T-helper 22 cell (primary cell): ENCODE measurements at places on chromosomes 2 and 18.

- no peak for DNase-seq
Measured at GRCh38 chr2:182048621-182049020, 63.0 kb downstream of the PPP1R1C start.

GRCh38 chr2:25879133-25879730 is 945 bp upstream of the ASXL2 start:
- no peak for DNase-seq

DNA sequence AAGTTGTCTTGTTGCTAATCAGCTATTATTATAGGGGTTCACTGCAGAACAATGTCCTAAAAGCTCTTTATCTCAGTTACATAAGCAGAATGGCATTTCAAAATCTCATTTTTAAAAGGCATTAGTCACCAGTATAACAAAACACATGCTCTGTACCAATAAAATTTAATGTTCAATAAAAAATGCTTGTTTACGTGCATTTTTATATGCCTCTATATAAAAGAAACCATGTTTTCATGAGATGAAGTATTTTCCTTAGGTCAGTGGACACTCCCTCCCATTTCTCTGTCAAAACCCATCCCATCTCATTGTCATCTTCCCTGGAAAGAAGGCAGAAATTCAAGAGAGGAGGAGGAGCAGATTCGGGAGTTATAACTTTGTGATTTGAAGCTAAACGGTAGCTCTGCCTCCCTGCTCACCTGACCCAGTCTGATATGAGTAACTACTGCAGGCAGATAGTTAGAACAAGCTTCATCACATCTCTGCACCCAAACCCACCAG is 231.9 kb upstream of the SIX2 start:
- DNase-seq: no peak

DNA sequence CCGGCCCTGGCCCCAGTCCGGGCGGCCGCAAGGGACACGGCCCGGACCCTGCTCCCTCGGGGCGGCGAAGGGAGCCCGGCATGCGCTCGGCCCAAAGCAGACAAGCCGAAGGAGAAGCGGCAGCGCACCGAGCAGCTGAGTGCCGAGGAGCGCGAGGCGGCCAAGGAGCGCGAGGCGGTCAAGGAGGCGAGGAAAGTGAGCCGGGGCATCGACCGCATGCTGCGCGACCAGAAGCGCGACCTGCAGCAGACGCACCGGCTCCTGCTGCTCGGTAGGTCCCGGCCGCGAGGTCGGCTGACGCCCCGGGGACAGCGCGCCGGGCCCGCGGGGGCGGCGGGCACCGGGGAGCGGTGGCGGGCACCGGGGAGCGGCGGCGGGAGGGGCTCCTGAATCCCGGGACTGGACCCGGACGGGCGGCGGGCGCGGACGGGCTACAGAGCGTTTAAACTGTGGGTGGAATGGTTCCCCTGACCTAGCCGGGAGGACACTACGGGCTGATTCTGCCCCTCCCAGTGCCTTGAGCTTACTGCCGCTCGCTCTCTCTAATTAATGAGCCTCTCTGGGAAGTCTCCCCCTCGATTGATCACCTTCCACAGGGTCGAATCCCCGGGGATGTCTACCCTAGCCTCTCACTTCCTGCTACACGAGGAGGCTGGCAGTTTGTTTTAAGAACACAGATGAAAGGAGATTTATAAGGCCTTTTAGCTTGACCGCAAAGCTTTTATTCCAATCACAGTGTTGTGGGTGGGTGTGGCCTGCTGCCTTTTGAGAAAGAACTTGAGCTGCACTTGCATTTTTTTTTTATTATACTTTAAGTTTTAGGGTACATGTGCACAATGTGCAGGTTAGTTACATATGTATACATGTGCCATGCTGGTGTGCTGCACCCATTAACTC is 853 bp downstream of the GNAL start:
- DNase-seq: no peak

DNA sequence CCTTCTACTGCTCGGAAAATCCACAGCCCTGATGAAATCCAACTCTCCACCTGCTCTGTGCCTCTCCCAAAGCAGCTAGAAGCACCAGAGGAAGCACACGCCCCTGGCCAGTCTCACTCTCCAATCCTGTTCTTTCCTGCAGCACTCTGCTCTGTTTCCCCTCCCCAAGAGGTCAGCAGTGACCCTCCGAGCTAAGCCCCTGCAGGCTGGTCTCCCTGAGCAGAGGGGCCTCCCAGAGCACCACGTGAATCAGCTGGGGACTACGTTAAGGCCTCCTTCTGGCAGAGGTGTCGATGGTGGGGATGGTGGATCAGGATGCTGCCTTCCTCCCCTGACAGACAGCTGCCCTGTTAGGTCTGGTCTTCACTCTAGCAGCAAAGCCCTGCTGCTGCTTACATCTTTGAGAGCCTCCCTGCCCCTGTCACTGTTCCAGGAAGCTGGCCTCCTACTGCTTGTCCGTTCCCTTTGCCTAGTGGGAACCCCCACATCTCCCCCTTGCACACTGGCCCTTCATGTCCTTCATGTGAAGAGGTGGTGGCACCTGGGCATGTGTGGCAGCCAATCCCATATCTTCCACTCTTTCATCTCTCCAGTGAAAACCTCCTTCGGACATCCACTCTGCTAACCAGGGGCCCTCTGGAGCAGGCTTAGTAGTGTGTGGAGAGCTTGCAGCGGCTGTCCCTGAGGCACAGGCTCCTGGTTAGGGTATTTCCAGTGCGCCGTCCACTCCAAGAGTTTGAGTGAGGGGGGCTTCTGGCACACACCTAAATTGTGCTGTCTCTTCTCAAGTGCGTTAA is 307.5 kb upstream of the HS6ST1 start:
- no peak for DNase-seq

DNA sequence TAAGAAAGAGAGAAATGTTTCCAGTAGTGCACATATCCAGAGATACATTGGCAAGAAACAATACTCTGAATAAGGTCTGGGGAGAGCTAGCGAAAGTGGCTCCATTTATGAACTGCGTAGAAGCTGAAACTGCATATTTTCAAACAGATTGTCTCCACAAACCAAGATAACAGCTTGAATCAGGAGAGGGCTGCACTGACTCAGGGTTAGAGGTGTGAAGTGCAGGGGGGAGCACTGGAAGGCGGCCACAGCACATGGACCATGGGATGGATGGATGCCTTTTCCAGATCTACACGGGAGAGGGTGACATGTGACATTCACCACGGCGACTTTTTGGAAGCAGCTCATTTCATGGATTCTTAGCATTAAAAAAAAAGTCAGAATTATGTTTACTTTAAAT is 729.4 kb downstream of the RNF144A start:
- no peak for DNase-seq

DNA sequence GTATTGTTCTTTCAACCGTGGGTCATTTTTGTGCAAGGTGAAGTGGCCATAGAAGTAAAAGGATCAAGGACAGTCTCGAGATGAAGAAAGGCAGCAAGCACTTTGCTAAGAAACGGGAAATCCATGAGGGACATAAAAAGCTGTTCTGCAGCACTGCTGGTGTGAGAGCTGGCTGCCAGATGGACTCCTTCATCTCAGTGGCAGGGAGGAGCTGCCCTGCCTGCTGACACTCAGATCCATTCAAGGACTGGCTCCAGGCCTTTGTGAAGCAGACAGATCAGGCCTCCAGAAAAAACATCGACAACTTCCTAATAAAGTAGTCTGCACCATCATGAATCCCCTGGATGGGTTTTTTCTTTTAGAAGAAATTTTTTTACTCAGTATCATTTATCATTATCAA is 29.5 kb downstream of the RMC1 start:
- DNase-seq: no peak

DNA sequence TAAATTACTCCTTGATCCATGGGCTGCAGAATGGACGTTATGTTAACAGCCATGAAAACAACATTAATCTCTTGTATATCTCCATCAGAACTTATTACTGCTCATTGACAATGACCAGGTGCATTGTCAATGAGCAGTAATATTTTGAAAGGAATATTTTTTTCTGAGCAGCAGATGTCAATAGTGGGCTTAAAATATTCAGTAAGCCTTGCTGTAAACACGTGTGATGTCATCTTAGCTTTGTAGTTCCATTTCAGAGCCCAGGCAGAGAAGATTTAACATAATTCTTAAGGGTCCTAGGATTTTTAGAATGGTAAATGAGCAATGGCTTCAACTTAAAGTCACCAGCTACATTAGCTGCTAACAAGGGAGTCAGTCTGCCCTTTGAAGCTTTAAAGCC is 26.6 kb downstream of the CFAP210 start:
- no peak for DNase-seq

DNA sequence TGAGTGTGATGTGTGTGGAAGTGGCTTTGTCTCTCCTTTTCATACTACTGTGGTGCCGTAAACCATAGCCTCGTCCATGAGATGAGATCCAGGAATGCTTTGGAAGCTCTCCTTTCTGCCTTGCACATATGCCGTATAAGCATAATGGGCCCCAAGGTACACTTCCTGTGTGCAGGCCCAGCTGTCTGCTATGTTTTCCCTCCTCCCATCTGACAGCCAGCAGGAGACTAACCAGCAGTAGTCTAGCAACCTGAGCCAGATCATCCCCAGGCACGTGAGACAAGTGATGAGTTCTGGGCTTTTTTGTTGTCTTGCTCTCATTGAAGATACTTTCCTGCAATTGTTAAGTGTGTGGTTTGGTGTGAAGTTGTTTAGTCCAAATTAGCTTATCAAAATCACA is 555.5 kb upstream of the LRRTM4 start:
- DNase-seq: no peak

DNA sequence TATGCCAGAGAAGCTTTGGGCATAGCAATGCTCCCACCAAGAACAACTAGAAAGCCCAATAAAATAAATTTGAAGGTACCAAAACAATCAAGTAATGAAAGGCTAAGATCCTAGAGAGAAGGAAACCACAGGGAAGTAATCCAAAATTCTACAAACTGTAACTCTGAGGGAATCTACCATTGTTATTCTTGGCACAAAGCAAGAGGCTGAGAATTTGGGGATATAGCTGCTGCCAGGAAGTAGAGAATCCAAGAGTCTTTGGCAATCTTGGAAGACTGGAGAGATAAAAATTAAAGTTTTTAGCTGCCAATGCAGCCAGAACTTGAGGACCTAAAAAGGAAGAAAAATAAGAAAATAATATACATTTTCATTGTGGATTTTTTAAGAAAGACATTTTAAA is 68.5 kb downstream of the PIGN start:
- DNase-seq: no peak

- DNase-seq: no peak
Measured at GRCh38 chr2:104286841-104287240, 567.1 kb upstream of the POU3F3 start.

DNA sequence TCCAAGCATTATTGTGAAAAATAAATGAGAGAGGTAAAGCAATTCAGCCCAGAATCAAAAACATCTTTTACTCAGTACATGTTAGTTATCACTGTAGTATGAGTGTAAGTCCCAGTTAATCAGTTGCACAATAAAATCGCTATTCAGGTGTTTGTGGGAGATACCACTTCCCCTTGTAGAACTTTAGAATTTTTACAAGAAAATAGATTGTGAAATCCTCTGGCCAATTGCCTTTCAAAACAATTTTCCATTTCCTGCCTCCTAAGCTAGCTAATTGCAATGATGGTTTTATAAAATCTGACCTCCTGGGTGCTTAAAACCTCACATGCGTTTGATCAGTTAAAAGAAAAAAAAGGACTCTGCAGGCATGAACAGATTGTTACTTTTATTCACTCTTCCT is 332.5 kb downstream of the PID1 start:
- DNase-seq: no peak

DNA sequence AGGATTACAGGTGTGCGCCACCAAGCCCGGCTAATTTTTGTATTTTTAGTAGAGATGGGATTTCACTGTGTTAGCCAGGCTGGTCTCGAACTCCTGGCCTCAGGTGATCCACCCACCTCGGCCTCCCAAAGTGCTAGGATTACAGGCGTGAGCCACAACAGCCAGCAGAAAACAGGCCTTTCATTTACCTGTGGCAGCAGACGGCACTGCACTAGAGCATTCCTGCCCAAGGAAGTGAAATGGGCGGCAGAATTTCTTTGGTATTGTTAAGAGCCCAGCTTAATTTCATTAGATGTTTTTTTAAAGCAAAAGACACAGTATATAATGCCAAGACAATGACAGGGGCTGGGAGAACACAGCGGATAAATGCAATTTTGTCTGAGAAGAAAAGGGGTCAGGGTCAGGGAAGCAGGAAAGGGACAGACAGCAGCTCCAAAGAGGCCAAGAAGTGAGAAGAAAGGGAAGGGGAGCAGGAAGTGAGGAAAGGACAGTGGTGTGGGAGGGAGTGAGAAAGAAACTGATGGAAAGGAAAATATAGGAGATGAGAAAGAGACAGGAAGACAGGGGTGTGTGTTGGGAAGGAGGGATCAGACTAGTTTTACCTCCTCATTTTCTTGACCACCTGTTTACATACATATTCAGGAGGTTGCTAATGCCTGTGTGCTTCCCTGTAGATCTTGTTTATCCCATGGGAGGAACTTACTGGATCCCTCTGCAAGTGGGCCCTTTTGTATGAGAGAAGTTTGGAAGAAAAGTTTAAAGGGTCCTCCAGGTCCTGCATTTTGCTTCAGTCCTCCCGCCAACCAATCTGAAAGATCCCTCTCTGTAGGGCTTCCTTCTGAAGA is 32.5 kb downstream of the KCTD1 start:
- DNase-seq: no peak
